Effector memory CD4-positive, alpha-beta T cell (primary cell): ENCODE measurements at places on chromosomes 1 and 21.

DNA sequence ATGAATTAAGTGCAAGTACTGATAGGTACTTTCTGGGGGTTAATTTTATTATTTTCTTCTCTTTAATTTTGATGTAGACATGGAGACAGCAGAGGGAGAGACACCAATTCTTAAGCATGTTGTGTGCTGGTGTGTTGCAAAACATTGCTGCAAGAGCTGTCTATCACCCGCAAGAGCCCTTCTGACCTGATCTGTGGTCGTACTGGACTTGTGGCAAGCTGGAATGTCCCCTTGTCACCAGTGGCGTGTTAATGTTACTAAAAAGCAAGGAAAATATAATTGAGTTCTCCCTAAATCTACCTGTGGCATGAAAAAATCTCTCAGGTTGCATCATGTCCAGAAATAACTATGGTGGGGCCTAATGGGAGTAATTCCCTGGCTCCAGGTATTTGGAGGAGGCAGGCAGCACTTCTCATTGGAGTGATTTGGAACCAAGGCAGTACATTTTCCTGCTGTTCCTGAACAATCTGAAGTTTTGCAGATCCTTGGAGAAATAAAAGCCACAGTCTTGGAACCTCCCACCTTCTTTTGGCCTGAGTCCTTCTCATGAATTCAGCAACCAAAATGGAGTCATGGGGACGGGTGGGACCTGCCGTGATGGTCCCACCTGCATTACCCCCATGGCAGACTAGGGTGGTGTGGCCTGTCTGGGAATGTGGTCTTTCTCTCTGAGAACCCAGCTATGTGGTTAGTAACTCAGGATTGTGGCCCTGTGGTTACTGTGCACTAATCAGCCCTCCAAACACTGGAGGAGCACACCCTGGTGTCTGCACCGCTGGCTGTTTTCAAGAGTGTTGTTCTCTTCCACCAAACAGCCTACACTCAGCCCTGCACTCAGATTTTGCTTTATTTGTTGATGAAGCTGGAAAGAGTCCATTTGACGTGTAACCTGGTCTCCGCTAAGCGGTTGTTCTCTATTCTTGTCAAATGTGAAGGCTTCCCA lies 57.4 kb downstream of the GALNT2 start:
- peaks cover 6% of the 10 kb centered on the region for H3K4me1 ChIP-seq
- no peak overlapping the region for H3K27ac ChIP-seq
- no peak for DNase-seq
- no peaks in the 10 kb centered on the region for H3K36me3 ChIP-seq
- no peak overlapping the region for H3K4me3 ChIP-seq
- H3K27me3 ChIP-seq, result no peaks in the 10 kb centered on the region

- H3K36me3 ChIP-seq, result no peaks in the 10 kb centered on the region
- H3K4me1 ChIP-seq, result no peaks in the 10 kb centered on the region
- no peaks in the 10 kb centered on the region for H3K27me3 ChIP-seq
- H3K4me3 ChIP-seq, result no peak overlapping the region
- DNase-seq, result no peak
- no peak overlapping the region for H3K27ac ChIP-seq
Measured at GRCh38 chr1:78359666-78360065, 131.1 kb upstream of the PTGFR start.

GRCh38 chr1:77833521-77834100 lies 54.2 kb downstream of the MIGA1 start:
- no peaks in the 10 kb centered on the region for H3K27me3 ChIP-seq
- H3K4me3 ChIP-seq, result no peak overlapping the region
- no peaks in the 10 kb centered on the region for H3K4me1 ChIP-seq
- H3K27ac ChIP-seq, result no peak overlapping the region
- no peak for DNase-seq

DNA sequence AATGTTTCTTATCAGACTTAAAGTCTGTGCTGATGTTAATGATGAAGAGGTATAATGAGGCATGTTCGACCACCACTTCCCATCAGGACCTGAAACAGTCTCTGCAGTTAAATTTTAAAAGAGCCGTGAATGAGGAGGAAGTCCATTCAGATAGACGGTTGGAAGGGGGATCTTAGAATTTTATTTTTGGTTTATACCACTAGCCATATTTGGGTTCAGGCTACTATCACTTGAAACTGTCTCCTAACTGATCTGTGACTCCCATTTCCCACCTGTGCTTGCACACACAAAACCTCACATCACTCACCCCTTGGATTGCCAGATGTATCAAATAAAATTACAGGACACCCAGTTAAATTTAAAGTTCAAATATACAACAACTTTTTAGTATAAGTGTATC lies 9.9 kb upstream of the ANKRD13C start:
- no peaks in the 10 kb centered on the region for H3K27me3 ChIP-seq
- DNase-seq, result no peak
- no peak overlapping the region for H3K27ac ChIP-seq
- H3K36me3 ChIP-seq, result no peaks in the 10 kb centered on the region
